NCI-H1436 treated with DMSO at 0.1 percent for 48 hours (cell line): ENCODE measurements at places on chromosomes 16 and 17.

DNA sequence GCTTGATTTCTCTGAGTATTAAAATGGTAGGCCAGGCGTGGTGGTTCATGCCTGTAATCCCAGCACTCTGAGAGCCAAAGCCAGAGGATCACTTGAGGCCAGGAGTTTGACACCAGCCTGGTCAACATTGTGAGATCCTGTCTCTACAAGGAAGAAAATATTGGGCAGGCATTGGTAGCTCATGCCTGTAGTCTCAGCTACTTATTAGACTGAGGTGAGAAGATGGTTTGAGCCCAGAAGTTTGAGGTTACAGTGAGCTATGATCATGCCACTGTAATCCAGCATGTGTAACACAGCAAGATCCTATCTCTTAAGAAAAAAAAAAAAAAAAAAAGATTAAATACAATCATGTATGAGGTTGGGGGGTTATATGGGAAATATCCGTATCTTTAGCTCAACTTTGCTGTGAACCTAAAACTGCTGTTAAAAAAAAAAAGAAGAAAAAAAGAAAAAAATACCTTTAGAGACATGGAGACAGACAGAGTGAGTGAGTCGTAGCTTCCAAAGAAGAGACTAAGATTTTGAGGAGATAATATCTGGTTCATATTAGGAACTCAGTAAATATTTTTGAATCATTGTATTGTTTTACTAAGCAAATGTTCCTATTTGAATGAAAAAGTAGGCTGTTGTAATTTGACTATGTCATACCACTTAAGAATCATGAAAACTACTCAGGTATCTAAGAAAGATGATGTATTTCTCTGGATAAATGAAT lies 325.7 kb upstream of the TBX2 start:
- no peak for DNase-seq

DNA sequence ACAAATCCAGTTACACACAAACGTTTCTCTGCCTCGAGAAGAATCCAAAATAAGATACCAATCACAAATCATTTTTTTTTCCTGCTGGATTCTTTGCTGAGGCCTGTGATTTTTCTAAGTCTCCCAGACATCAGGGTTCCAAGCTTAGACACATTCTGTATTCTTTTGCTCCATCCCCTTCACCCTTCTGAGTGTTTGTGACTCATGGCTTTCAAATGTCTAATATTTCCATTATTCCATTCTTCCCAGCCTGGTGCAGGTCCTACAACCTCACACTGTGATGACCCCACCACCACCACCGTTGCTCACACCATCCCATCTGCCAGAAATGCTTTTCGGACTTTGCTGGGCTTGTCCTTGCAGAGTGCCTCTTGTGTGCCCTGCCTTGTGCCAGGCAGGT lies 480.1 kb downstream of the SOX9 start:
- DNase-seq = no peak

DNA sequence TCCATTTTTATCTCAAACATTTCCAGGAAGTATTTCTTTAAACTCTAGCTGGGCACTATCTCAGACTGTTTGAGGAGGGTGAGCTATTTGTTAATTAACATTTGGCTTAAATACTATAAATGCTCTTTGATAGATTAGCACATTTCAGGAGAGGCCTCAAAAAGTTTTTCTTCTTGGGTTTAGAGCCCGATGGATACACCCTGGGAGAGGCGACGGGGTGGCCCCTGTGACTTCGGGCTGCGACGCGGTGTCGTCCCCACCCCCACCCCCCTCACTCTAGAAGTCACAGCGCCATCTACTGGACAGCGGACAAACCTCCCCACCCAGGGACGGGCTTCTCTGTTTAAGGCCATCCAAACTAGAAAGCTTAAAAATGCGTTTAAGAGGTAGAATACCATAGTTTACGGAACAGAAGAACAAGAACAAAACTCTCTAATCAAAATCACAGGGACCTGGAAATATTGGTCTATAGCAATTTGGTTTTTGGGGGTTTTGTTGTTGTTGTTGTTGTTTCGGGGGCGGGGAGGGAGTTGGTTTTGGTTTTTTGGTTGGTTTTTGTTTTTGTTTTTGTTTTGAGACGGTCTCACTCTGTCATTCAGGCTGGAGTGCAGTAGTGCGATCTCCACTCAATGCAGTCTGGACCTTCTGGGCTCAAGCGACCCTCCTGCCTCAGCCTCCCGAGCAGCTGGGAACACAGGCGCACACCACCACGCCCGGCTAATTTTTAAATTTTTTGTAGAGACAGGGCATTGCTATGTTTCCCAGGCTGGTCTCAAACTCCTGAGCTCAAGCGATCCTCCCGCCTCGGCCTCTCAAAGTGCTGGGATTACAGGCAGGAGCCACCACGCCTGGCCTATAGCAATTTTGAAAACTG lies 254.4 kb downstream of the C16orf95 start:
- no peak for DNase-seq

GRCh38 chr16:50460538-50461399 lies 87.4 kb upstream of the NKD1 start:
- no peak for DNase-seq

DNA sequence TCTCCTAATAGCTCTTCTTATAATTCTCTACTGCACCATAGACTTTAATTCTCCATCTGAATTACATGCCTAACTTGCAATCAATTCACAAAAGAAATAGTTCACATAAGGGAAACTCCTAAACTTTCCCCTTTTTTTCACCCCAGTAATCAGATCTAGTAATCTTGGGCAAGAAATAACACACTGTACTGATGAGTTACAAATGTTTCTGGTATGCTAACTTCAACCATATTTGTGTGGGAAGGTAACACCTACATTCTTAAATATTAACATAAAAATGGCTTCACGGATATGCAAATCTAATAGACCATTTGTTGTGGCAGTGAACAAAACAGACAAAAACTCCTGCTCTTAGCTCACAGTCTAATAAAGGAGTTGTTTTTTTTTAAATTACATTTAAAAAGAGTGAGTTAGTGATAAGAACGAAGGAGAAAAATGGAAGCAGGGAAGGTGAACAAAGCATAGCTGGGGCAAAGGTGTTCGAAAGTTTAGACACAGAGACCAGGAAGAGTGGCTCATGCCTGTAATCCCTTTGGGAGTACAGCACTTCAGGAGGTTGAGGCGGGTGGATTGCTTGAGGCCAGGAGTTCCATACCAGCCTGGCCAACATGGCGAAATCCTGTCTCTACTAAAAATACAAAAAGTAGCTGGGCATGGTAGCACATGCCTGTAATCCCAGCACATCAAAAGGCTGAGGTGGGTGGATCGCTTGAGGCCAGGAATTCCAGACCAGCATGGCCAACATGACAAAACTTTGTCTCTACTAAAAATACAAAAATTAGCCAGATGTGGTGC lies 34.8 kb downstream of the CMTM3 start:
- no peak for DNase-seq

DNA sequence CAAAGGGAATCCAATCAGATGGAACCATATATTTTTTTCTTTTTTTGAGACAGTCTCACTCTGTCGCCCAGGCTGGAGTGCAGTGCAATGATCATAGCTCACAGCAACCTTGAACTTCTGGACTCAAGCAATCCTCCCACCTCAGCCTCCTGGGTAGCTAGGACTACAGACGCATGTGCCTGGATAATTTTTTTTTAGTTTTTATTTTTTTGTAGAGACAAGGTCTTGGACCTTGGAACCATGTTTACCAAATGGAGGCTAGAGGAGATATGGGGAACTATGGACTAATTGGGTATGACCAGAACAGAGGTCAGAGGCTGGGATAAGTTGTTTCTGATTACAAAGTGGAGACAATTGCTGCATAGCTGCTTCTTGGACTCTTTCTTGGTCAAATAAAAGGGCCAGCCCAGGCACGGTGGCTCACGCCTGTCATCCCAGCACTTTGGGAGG lies 41.2 kb upstream of the ADCY9 start:
- DNase-seq = no peak

DNA sequence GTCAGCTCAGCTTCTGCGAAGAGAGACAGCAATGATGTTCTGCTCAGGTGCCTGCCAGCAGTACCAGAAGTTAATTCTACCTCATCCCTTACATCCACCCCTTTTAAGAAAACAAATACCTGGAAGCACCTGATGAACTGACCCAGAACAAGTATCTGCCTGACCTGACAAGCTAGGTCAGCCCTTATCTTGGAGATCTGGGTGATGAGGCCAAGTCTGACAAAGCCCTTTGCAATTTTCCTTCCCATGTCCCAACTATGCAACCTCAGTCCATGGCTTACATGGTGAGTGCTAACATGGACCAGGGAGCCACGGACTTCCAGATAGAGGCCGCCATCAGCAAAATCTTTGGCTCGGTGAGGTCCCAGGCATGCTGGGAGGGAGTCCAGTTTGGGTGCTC lies 3.6 kb downstream of the ACADVL start:
- no peak for DNase-seq
